Thoracic aorta (tissue), 2 donors: ENCODE measurements at places on chromosomes 12 and 14.
A peak's percentile ranks its signal among the peaks of the same experiment; 100 is the strongest.

DNA sequence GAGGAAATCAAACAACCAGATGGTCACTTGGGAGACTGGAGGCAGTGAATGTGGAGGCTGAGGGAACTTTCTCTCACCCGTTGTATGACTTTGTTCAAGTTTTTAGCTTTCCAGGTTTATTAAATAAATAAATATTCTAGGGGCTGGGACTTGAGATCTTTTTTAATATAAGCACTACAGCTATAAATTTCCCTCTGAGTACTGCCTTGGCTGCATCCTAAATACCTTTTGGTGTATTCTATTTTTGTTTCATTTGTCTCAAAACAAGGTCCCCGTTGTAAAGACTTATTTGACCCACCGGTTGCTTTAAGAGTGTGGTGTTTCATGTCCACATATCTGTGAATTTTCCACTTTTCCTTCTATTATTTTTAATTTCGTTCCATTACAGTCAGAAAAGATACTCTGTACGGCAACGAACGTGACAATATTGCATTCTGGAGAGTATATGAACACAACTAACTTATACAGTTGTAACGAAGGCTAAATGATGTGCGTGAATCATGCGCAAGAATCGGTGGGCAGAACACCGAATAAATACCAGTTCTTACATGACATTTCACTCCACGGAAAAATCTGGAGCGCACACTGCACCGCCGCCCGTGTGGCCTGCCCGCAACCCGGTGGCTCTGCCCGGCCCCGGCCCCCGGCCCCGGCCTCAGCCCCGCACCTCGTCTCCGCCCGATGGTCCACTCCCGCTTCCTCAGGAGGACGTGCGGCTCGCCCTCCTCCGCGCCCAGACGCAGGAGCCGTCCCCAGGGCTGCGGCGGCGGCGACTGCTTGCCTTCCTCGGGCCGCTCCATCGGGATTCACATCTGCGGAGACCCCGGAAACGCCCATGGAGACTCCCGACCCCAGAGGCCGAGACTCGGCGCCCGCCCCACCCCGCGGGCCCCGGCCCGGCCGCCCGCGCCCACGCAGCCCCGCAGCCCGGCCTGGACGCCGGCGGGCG lies 602 bp downstream of the CHFR start:
- no peaks in the 10 kb centered on the region for H3K27me3 ChIP-seq
- peak overlapping the region; percentile 98 for H3K27ac ChIP-seq
- peaks cover 6% of the 10 kb centered on the region for H3K4me1 ChIP-seq
- peak overlapping the region; percentile 90 for H3K4me3 ChIP-seq
- no peaks in the 10 kb centered on the region for H3K36me3 ChIP-seq

DNA sequence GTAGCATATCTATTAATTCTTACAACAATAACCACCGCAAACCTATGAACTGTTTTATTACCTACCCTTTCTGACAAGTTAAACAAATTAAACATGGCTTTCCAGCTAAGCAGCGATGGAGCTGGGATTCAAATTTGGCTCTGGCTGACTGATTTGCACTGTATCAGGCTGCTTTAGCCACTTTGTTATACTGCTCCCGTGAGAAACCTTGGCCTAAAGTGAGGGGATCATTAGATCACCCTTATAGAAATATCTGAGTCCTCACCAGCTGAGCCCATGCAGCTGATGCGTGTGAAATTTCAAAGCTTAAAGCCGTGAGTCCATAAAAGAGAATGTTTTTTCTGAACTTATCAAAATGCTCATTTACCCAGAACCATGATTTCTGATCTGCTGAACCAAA lies 8.1 kb upstream of the GPHB5 start:
- no peak overlapping the region for H3K4me3 ChIP-seq
- H3K4me1 ChIP-seq = no peaks in the 10 kb centered on the region
- H3K27ac ChIP-seq = no peak overlapping the region

- no peak overlapping the region for H3K27ac ChIP-seq
- DNase-seq = no peak
- peaks cover 12% of the 10 kb centered on the region for H3K4me1 ChIP-seq
- peak overlapping the region; percentile 73 for H3K4me3 ChIP-seq
- peaks cover 6% of the 10 kb centered on the region for H3K27me3 ChIP-seq
These were observed 2.9 kb downstream of the MMP17 start for GRCh38 chr12:131830914-131831571.

- no peak overlapping the region for H3K27ac ChIP-seq
- H3K36me3 ChIP-seq = no peaks in the 10 kb centered on the region
- no peaks in the 10 kb centered on the region for H3K27me3 ChIP-seq
- no peak overlapping the region for H3K4me3 ChIP-seq
These were observed 30.4 kb upstream of the PCNX4 start for GRCh38 chr14:60061371-60061770.

DNA sequence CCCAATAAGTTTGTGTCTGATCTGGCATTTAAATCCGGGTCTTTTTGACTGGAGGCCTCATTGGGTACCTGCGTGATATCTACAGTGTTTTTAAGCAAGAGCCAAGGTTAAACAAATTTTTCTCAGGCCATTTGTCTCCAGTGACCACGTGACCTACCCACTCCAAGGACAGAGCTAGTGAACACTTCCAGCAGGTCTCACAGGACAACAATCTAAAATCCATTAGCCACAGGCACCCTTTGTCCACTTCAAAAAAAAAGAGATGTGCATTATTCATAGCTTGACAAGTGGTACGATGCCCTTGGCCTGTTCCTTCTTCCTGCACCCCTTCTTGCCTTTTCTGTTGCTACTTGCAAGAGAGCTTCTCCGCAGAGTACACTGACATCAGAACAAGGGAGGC lies 109.6 kb upstream of the GSC start:
- no peak for DNase-seq
- no peak overlapping the region for H3K4me3 ChIP-seq

GRCh38 chr14:85416771-85417170 lies 113.2 kb upstream of the FLRT2 start:
- H3K36me3 ChIP-seq = no peaks in the 10 kb centered on the region
- H3K4me1 ChIP-seq = no peaks in the 10 kb centered on the region
- no peak overlapping the region for H3K4me3 ChIP-seq
- H3K27me3 ChIP-seq = no peaks in the 10 kb centered on the region
- no peak for DNase-seq
- H3K27ac ChIP-seq = no peak overlapping the region

GRCh38 chr14:77041881-77042545 lies 13.5 kb upstream of the IRF2BPL start:
- H3K27ac ChIP-seq = peak overlapping the region; percentile 88
- no peaks in the 10 kb centered on the region for H3K36me3 ChIP-seq
- H3K27me3 ChIP-seq = no peaks in the 10 kb centered on the region
- peak overlapping the region; percentile 41 for H3K4me3 ChIP-seq
- peaks cover 88% of the 10 kb centered on the region for H3K4me1 ChIP-seq
- peak; percentile 70 for DNase-seq
